Activated CD8-positive, alpha-beta T cell treated with anti-CD3 and anti-CD28 coated beads for 36 hours (primary cell): ENCODE measurements at places on chromosomes 3 and 15. TPM values are rescaled to one million over a fixed set of nuclear protein-coding genes. Genes with fewer than 3 reads are reported as not detected.

Gene EPHB1
- total RNA-seq: not detected

Gene NMD3
- 73.0 TPM for total RNA-seq

Gene CMC1
- total RNA-seq: 29.0 TPM

Gene PRR20G
- total RNA-seq: not detected

Gene IGDCC3
- total RNA-seq: not detected

Gene GNAT1
- 0.11 TPM for total RNA-seq

Gene COL6A5
- not detected for total RNA-seq

Gene C3orf22
- not detected for total RNA-seq

Gene CAMKV
- 2.1 TPM for total RNA-seq

Gene SLC25A38
- 28.2 TPM for total RNA-seq

Gene C3orf49
- total RNA-seq: not detected

Gene CPNE9
- not detected for total RNA-seq

Gene BSN
- 0.09 TPM for total RNA-seq

Gene GOLGA6D
- not detected for total RNA-seq

Gene CMTM8
- 6.9 TPM for total RNA-seq

Gene C3orf18
- total RNA-seq: 37.9 TPM

Gene MUSTN1
- not detected for total RNA-seq

Gene EPB42
- not detected for total RNA-seq

Gene ATP1B3
- total RNA-seq: 127 TPM

Gene CHL1
- not detected for total RNA-seq

Gene TEX9
- 0.85 TPM for total RNA-seq

Gene ITIH3
- total RNA-seq: not detected

Gene PLA2G4E
- not detected for total RNA-seq

Gene GHSR
- not detected for total RNA-seq

Gene KLHL40
- total RNA-seq: not detected

Gene SLC30A4
- total RNA-seq: 1.7 TPM

Gene ACP3
- total RNA-seq: not detected
